ENCODE measurements at places on chromosomes 12 and 14. TPM values are rescaled to one million over a fixed set of nuclear protein-coding genes. Genes with fewer than 3 reads are reported as not detected.

DNA sequence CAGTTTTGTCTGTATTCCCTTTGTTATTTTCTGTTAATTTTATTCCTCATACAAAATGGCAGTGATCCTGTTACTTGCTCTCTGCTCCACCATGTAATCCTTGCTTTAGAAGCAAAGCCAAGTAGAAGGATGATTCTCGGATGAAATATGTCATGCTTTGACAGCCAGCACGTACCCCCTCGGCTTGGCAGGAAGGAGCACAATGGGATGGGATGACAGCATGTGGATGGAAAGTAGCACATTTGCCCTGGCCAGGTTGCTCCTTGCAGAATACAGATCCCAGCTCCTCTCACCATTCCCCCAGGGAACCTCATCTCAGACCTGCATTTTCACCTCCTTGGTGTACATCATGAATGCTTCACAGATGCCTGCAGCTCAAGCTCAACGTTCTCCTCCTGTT lies 35.1 kb upstream of the ATF1 start:
- DNase-seq = no peak
- no peaks in the 10 kb centered on the region for H3K4me1 ChIP-seq
- no peak overlapping the region for H3K27ac ChIP-seq
- H3K27me3 ChIP-seq = no peaks in the 10 kb centered on the region
- H3K36me3 ChIP-seq = peaks cover 22% of the 10 kb centered on the region

CLEC6A gene
- not detected for total RNA-seq

DNA sequence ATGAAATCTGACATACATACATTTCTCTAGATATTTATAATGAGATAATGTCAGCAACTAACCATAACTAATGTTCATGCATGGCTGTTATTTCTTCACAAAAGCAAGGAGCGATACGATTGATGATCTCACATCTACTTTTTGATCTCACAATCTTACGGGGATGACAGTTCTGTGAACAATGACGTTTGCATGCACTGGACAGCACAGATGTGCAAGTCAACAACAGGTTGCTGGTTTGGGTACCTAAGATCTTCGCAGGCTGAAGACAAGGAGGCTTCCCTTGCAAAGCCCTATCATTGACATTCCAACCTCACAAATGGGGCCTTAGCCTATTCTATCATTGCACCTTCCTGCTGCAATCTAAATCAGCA lies 53.6 kb downstream of the C12orf42 start:
- no peaks in the 10 kb centered on the region for H3K36me3 ChIP-seq
- H3K27me3 ChIP-seq = no peaks in the 10 kb centered on the region
- peaks cover 17% of the 10 kb centered on the region for H3K4me1 ChIP-seq
- DNase-seq = no peak

PRB2 gene
- total RNA-seq = not detected

DNA sequence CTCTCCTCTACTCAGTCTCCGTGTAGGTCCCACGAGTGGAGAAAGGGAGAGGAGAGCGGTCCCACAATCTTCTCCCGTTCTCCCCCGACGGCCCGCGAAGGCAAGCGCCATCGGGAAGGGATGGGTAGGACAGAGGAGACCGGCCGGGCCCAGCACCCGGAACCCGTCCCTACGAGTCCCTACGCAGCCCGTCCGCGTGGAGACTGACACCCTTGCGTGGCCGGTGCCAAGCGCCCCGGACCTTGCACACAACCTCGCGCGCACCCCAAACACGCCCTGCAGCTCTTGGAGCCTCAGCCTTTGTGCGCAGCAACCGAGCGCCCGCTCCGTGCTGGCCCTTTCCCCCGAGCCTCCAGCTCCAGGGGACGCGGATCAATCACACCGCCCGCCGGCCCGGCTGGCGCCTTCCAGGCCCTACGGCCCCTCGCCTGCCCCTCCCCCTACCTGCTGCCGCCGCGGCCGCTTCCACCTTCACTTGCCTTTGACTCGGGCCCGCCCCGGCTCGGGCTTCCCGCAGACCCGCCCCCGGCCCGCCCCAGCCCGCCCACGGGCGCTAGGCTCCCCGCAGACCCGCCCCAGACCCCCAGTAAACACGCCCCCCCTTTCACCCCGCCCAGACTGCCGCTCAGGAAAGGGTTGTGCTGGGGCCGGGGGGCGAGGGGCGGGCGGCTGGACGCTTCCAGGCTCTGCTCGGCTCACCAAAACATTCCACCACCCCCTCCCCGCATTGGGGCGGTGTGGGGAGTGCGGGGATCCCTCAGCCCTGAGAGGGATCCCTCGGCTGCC lies at the start of gene NDRG2:
Gene NDRG2, minus strand, starts transcription at position 477 of the 786 bp plus-strand sequence. CDS start 1,746 bp downstream, outside the sequence.
- DNase-seq = peak; percentile 68
- no peaks in the 10 kb centered on the region for H3K36me3 ChIP-seq
- H3K27ac ChIP-seq = no peak within 1 kb of the TSS
- H3K27me3 ChIP-seq = no peaks in the 10 kb centered on the region

- peak overlapping the region; percentile 96 for H3K27ac ChIP-seq
- no peak for DNase-seq
- no peaks in the 10 kb centered on the region for H3K27me3 ChIP-seq
- H3K4me1 ChIP-seq = peaks cover 82% of the 10 kb centered on the region
- H3K36me3 ChIP-seq = peaks cover 4% of the 10 kb centered on the region
These were observed 24.2 kb downstream of the CDK17 start for GRCh38 chr12:96375841-96376604.

GRCh38 chr14:54776361-54777001 lies 126.1 kb downstream of the GCH1 start:
- peak overlapping the region; percentile 82 for H3K27ac ChIP-seq
- H3K27me3 ChIP-seq = peaks cover 2% of the 10 kb centered on the region
- no peaks in the 10 kb centered on the region for H3K36me3 ChIP-seq
- H3K4me3 ChIP-seq = peak overlapping the region; percentile 41
- H3K4me1 ChIP-seq = peaks cover 53% of the 10 kb centered on the region

DNA sequence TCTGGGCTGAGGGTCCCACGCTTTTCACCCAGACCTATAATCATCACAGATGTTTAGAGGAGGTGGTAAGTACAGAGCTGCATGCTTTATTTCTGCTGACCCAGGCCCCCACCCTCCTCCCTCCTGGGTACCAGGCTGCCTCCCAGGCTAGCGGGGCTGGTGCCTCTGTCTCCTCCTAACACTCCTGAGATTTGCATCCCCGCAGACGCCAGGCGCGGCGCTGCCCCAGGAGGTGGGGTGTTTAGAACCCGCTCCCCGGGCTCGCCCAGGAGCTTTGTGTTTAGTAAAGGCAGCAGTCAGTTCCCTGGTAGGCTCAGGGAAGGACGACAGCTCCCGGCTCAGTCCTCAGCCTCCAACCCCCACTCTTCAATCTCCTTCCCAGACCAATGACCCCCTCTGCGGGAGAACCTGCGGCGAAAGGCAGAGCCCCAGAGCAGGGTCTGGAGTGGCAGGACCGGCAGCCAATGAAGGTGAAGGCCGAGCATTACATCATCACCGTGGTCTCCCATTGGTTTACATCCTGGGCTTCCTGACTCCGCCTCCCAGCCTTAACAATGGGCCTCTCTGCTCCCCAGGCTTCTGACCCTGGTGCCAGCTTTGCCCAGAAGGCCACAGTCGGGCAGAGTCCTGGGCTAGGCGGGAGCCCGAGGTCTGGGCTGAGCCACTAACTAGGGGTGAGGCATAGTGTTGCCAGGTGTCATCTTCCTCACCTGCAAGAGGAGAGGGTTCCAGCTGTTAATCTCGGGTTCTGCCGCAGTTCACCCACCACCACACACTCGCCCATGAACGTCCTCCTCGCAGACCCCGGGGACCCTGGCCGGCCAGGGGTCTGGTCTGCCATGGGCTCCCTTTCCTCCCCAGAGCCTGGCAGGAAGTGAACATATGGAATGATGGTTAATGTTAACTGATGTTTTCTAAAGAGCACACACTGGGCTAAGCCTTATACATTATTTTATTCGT lies 57.5 kb downstream of the CALM1 start:
- DNase-seq = no peak
- H3K27ac ChIP-seq = no peak overlapping the region
- H3K4me1 ChIP-seq = peaks cover 9% of the 10 kb centered on the region
- no peaks in the 10 kb centered on the region for H3K36me3 ChIP-seq
- no peaks in the 10 kb centered on the region for H3K27me3 ChIP-seq

GRCh38 chr14:53128303-53129028 lies 24.7 kb downstream of the DDHD1 start:
- peak overlapping the region; percentile 37 for H3K27ac ChIP-seq
- H3K27me3 ChIP-seq = no peaks in the 10 kb centered on the region
- H3K4me1 ChIP-seq = peaks cover 37% of the 10 kb centered on the region
- H3K36me3 ChIP-seq = peaks cover 3% of the 10 kb centered on the region

DNA sequence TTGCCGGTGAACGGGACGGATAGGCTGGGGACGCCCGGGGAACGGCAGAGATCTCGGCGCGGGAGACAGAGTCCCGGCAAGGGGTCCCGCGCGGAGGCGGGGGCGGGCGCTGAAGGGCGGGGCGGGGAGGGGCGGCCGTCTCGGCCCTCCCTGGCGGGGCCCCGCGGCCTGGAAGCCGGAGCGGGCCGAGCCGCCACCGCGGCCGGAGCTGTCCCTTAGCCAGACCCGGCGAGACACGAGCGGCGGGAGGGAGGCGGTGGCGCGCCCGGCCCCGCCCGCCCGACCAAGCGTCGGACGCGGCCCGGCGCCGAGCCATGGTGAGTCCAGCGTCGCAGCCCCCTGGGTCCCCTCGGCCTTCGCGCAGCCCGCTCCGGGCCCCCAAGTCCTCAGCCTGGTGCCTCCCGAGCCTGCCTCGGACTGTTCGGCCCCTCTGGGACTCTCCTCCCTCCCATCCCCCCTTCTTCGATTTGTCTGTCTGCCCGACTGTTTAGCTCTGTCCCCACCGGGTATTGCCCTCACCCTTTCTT lies at the start of gene ARHGEF40:
Gene ARHGEF40, plus strand, starts transcription at position 222 of the 527 bp plus-strand sequence. Its CDS starts 93 bp downstream, at position 315.
- peaks cover 29% of the 10 kb centered on the region for H3K4me1 ChIP-seq
- peak within 1 kb of the TSS; percentile 65 for H3K4me3 ChIP-seq
- DNase-seq = peak; percentile 19
- H3K27ac ChIP-seq = no peak within 1 kb of the TSS

DNA sequence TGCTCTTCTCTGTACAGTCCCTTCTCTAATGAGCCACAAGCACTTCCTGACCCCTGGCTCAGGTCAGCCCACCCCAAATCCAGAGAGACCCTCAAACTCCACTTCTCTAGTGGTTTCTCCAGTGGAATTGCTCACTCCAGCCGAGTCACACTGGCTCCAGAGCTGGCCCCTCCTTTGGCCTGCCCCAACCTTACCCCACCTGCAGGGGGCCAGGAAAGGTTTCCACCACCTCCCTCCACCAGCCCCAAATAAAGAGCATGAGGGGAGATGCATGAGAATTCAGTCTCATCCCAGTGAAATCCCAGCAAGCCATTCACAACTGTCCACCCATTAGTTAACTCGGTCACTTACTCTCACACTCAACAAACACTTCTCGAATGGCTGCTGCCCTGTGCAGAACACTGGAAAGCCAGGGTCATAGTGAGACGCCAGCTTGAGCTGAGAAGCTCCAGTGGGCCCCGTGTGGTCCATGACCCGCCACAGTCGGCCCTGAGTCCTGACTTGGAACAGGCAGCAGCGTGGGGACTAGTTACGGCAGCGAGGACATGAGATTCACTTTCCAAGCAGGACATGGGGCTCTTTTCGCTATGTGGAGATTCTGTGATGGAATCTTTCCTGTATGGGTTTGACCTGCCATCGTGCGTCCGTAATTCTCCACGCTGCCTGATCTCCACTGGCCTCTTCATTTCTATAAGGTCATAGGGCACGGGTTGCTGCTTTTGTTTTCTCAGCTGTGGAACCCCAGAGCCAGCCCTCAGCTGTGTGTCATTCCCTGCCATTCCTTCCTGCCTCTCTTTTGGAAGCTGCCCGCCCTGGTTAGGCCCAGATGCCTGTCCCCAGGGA lies 44.2 kb downstream of the SLC6A12 start:
- DNase-seq = no peak
- peaks cover 5% of the 10 kb centered on the region for H3K27me3 ChIP-seq
- H3K36me3 ChIP-seq = no peaks in the 10 kb centered on the region
- H3K27ac ChIP-seq = no peak overlapping the region

GRCh38 chr12:91023326-91024004 lies 18.7 kb upstream of the EPYC start:
- no peak overlapping the region for H3K4me3 ChIP-seq
- no peak overlapping the region for H3K27ac ChIP-seq
- H3K4me1 ChIP-seq = no peaks in the 10 kb centered on the region
- peaks cover 4% of the 10 kb centered on the region for H3K27me3 ChIP-seq
- DNase-seq = no peak

RD3L gene
- not detected for total RNA-seq

GRCh38 chr12:41121374-41121773 lies 66.7 kb upstream of the PDZRN4 start:
- H3K36me3 ChIP-seq = no peaks in the 10 kb centered on the region
- H3K27me3 ChIP-seq = no peaks in the 10 kb centered on the region
- DNase-seq = no peak
- H3K27ac ChIP-seq = no peak overlapping the region

MMP19 gene
- total RNA-seq = 0.10 TPM

- no peaks in the 10 kb centered on the region for H3K27me3 ChIP-seq
- no peaks in the 10 kb centered on the region for H3K36me3 ChIP-seq
- DNase-seq = no peak
- no peak overlapping the region for H3K27ac ChIP-seq
These were observed 20.6 kb downstream of the CCDC92 start for GRCh38 chr12:123952037-123952436.

GRCh38 chr12:110782094-110782493 lies 39.4 kb upstream of the PPP1CC start:
- H3K4me3 ChIP-seq = no peak overlapping the region
- no peak for DNase-seq
- no peak overlapping the region for H3K27ac ChIP-seq
- H3K27me3 ChIP-seq = no peaks in the 10 kb centered on the region

DNA sequence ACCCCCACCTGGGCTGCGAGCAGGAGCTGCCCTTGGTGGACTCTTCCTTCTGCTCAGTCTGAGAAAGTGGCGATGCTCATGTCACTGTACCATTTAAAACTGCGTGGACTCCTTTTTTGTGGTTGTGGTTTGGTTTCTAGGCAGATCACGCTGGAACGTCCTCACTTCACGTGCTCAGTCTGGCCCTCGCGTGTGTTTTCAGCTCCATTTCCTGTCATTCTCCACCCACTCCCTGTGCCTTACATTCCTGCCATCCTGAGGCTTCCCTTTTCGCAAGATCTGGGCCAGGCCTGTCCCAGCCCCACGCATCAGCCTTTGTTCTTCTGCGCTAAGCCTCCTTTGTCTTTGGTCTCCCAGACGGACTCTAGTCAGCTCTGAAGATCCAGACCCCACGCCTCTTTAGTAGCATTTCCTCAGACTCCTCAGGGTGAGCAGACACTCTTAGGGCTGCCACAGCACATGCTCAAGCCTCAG lies 105.4 kb downstream of the FBXL14 start:
- peak overlapping the region; percentile 27 for H3K27ac ChIP-seq
- H3K4me1 ChIP-seq = peaks cover 18% of the 10 kb centered on the region
- no peaks in the 10 kb centered on the region for H3K27me3 ChIP-seq
- no peak overlapping the region for H3K4me3 ChIP-seq

OR4E2 gene
- total RNA-seq = not detected

GRCh38 chr12:13959131-13959723 lies 22.2 kb downstream of the GRIN2B start:
- no peak for DNase-seq
- H3K27ac ChIP-seq = no peak overlapping the region
- no peak overlapping the region for H3K4me3 ChIP-seq
- H3K36me3 ChIP-seq = no peaks in the 10 kb centered on the region
- no peaks in the 10 kb centered on the region for H3K4me1 ChIP-seq

LIN7A gene
- not detected for total RNA-seq
